ENCODE measurements at places on chromosomes 5 and 9.

DNA sequence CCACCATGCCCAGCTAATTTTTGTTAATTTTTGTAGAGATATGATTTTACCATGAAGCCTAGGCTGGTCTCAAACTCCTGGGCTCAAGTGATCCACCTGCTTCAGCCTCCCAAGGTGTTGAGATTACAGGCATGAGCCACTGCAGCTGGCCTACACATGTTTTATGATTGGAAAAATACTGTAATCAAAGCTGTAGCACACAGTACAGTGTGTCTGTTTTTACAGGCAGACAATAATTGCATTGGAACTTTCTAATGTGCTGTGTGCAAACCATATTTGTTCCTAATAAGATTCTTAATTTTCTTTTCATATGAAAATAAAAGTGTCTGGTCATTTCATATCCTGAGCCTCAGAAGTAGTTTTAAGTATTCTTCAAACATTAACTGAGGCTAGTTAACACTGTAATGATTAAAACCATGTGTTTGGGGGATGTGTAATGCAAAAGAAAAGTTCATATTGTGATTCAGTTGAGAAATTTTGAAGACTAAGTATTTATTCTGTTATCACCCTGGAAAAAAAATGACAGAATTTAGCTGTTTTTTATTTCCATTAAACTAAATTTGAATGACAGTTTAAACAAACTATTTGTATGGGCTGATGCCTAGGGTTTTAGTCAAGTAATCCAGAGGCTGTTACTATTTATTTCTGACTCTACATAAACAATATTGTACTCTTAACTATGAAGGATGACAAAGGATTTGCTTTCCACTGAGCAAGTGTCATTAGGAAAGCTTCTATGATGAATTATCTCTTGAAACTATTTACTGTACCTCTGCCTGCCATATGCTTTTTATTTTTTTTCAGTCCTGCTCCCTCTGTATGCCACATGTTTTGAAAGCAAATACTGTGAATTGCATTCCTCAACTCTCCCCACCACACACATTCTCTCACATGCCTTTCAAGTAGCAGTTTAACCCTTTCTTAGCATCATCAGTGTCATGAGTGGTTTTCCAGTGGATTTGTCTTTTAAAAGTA lies 111.5 kb downstream of the MTREX start:
- peaks cover 51% of the 10 kb centered on the region for H3K36me3 ChIP-seq
- H3K27me3 ChIP-seq: no peaks in the 10 kb centered on the region
- no peak for DNase-seq
- H3K27ac ChIP-seq: peak overlapping the region; percentile 14
- H3K4me1 ChIP-seq: peaks cover 31% of the 10 kb centered on the region

DNA sequence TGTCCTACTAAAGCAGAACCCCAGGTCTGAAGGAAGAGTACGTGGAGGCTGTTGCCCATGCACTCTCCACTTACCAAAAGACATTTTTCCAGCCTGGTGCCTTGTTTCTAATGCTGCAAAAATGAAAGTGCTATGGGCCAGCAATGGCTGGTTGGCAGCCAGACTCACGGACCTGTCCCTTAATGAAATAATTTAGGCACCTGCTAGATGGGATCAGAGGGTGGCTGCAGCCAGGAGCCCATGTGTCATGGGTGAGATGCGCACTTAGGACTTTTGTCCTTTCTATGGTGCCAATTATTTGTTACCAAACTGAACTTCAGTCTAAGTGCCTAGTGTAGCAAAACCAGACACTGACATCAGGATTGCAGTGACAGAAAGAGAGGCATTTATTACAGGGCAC lies 276.3 kb downstream of the YTHDC2 start:
- H3K27ac ChIP-seq: no peak overlapping the region
- H3K4me3 ChIP-seq: no peak overlapping the region
- no peaks in the 10 kb centered on the region for H3K36me3 ChIP-seq
- no peaks in the 10 kb centered on the region for H3K4me1 ChIP-seq
- DNase-seq: no peak
- H3K27me3 ChIP-seq: peaks cover 3% of the 10 kb centered on the region

- H3K27me3 ChIP-seq: no peaks in the 10 kb centered on the region
- H3K4me3 ChIP-seq: peak overlapping the region; percentile 36
- DNase-seq: no peak
- no peaks in the 10 kb centered on the region for H3K36me3 ChIP-seq
- no peak overlapping the region for H3K27ac ChIP-seq
- H3K4me1 ChIP-seq: no peaks in the 10 kb centered on the region
Measured at GRCh38 chr5:141421489-141421855, 621 bp downstream of the PCDHGA11 start.

GRCh38 chr9:126488310-126488709 lies 125.4 kb upstream of the LMX1B start:
- no peak overlapping the region for H3K4me3 ChIP-seq
- H3K27me3 ChIP-seq: no peaks in the 10 kb centered on the region
- no peak for DNase-seq
- H3K27ac ChIP-seq: no peak overlapping the region
- peaks cover 6% of the 10 kb centered on the region for H3K36me3 ChIP-seq

GRCh38 chr9:132193227-132194124 lies 31.6 kb downstream of the NTNG2 start:
- no peak overlapping the region for H3K27ac ChIP-seq
- no peak for DNase-seq
- no peak overlapping the region for H3K4me3 ChIP-seq

- no peak overlapping the region for H3K27ac ChIP-seq
- no peak overlapping the region for H3K4me3 ChIP-seq
- DNase-seq: no peak
- H3K4me1 ChIP-seq: peaks cover 3% of the 10 kb centered on the region
Measured at GRCh38 chr9:85730916-85731630, 10.7 kb downstream of the AGTPBP1 start.

GRCh38 chr5:86118542-86118941 lies 499.2 kb upstream of the COX7C start:
- no peak for DNase-seq
- no peaks in the 10 kb centered on the region for H3K36me3 ChIP-seq
- no peaks in the 10 kb centered on the region for H3K27me3 ChIP-seq
- no peak overlapping the region for H3K4me3 ChIP-seq
- no peak overlapping the region for H3K27ac ChIP-seq
- H3K4me1 ChIP-seq: no peaks in the 10 kb centered on the region

DNA sequence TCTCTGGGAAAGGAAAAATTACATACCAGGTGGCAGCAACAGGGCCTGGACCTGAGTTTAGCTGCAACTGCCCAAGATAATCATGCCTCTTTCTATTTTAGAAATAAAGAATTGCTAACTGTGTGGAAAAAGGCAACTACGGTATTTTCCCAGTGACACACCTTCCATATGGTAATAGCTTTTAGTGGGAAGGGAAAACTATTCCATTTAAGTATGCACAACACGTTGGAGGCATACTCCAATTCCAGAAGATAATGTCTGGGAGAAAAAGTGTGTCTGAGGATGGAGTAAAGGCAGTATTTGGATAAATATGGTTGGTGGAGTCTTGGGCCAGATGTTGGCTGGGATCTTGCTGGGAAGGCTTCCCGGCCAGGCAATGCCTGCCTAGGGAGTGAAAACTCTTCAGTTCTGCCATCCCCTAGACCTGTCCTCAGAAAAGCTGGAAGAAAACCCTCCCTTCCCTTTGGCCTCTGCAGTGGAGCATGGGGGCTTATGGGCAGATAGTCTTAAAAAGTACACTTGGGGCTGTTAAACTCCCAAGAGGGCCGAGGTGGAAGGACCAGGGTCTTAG lies 40.6 kb downstream of the SH3PXD2B start:
- no peak for DNase-seq
- H3K36me3 ChIP-seq: no peaks in the 10 kb centered on the region
- peaks cover 82% of the 10 kb centered on the region for H3K4me1 ChIP-seq
- H3K4me3 ChIP-seq: no peak overlapping the region
- no peaks in the 10 kb centered on the region for H3K27me3 ChIP-seq

GRCh38 chr5:57327561-57328367 lies 153.9 kb downstream of the GPBP1 start:
- H3K4me1 ChIP-seq: no peaks in the 10 kb centered on the region
- no peaks in the 10 kb centered on the region for H3K36me3 ChIP-seq
- no peak overlapping the region for H3K27ac ChIP-seq
- no peaks in the 10 kb centered on the region for H3K27me3 ChIP-seq
- no peak overlapping the region for H3K4me3 ChIP-seq
- DNase-seq: no peak

GRCh38 chr9:109781541-109782197 lies 1.7 kb downstream of the PALM2AKAP2 start:
- H3K27ac ChIP-seq: no peak overlapping the region
- peaks cover 19% of the 10 kb centered on the region for H3K27me3 ChIP-seq
- H3K4me3 ChIP-seq: peak overlapping the region; percentile 64
- no peaks in the 10 kb centered on the region for H3K36me3 ChIP-seq
- DNase-seq: no peak
